ENCODE measurements at places on chromosomes 5 and 9. TPM values are rescaled to one million over a fixed set of nuclear protein-coding genes. Genes with fewer than 3 reads are reported as not detected.

DNA sequence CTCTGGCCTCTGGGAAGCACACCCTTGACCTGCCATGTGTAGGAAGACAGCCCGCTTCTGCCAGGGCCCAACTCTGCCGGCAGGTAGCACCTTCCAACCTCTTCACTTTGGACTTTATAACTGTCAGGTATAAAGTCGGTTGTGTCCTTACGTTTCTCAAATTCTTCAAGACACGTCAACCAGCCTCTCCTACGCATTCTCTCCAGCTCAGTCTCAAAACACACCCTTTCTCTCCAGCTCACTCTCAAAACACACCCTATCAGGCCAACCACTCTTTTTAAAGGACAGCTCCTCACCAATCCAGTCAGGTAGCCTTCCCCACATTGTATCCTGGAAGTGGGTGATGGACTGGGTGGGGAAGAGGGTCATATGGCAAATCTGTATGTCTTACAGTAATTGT lies 13.5 kb downstream of the FXN start:
- H3K27ac ChIP-seq: peak overlapping the region; percentile 9
- H3K4me1 ChIP-seq: peaks cover 12% of the 10 kb centered on the region
- peaks cover 8% of the 10 kb centered on the region for H3K36me3 ChIP-seq
- no peak overlapping the region for H3K4me3 ChIP-seq
- H3K27me3 ChIP-seq: no peaks in the 10 kb centered on the region
- DNase-seq: no peak

Gene KIF27
- total RNA-seq: 2.0 TPM

- no peak overlapping the region for H3K4me3 ChIP-seq
- peaks cover 6% of the 10 kb centered on the region for H3K27me3 ChIP-seq
- H3K36me3 ChIP-seq: no peaks in the 10 kb centered on the region
- H3K27ac ChIP-seq: no peak overlapping the region
Observed at GRCh38 chr5:98606961-98607360, 166.5 kb upstream of the RGMB start.

GRCh38 chr5:20832204-20833080 lies 844.4 kb upstream of the CDH18 start:
- H3K4me3 ChIP-seq: no peak overlapping the region
- peaks cover 5% of the 10 kb centered on the region for H3K27me3 ChIP-seq
- peaks cover 7% of the 10 kb centered on the region for H3K4me1 ChIP-seq
- H3K36me3 ChIP-seq: no peaks in the 10 kb centered on the region
- no peak overlapping the region for H3K27ac ChIP-seq

DNA sequence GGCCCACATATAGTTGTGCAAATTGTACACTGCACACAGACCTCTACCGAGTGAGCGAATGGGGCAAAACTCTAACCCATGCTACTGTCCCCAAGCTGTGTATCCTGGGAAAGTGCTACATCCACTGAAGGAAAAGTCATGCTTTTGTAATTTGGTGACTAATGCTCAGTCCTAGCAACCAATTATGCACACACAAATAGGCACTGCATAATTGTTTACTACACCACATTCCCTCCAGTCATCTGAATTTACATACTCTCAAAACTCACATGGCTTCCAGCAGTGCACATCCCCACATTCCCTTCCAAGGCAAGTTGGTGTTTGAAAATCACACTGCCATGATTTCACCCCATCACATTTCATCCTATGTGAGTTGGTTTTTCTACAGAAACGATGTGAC lies 125.9 kb upstream of the OSMR start:
- no peak overlapping the region for H3K27ac ChIP-seq
- peaks cover 6% of the 10 kb centered on the region for H3K27me3 ChIP-seq
- no peaks in the 10 kb centered on the region for H3K36me3 ChIP-seq
- no peak for DNase-seq

GRCh38 chr5:174397206-174397605 lies 327.2 kb upstream of the MSX2 start:
- peaks cover 11% of the 10 kb centered on the region for H3K27me3 ChIP-seq
- no peak for DNase-seq
- no peak overlapping the region for H3K27ac ChIP-seq
- H3K36me3 ChIP-seq: no peaks in the 10 kb centered on the region
- H3K4me1 ChIP-seq: no peaks in the 10 kb centered on the region

DNA sequence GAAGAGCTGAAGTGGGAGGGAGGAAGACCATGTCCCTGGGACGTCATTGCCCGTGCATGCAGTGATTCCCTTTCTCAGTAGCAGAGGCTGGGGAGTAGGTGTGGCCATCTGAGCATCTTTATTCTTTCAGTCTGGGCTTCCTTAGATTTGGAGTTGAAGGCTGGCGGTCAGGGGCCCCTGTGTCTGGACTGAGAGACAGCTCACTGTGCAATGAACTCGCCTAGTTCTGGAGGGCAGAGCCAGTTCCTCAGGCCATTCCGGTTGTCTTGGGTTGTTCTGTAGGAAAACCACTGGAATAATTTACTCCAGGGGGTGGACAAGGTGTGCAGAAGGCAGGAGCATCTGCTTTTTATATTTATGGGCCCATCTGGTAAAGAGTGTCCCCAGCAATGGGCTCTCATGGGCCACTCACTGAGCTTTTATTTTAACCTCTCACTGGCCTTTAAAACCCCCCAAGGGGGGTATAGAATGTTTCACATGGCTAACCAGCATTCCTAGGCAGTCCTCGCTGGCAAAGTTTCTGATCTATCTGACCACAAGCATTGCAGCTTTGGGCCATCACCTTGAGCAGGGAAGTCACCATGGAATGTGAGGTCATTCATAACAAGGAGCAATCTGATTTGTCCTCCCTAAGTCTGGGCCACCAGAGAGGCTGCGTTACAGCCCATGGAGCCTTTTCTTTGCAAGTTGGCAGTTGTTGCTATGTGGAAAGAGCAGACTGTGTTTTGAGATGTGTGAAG lies 9.2 kb downstream of the STC2 start:
- peaks cover 2% of the 10 kb centered on the region for H3K4me1 ChIP-seq
- no peak for DNase-seq
- H3K27ac ChIP-seq: no peak overlapping the region

DNA sequence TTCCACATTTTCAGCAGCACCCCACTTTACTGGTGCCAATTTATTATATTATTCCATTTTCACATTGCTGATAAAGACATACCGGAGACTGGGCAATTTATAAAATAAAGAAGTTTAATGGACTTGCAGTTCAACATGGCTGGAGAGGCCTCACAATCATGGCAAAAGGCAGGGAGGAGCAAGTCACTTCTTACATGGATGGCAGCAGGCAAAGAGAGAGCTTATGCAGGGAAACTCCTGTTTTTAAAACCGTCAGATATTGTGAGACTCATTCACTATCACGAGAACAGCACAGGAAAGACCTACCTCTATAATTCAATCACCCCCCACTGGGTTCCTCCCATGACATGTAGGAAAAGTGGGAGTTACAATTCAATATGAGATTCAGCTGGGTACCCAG lies 641.8 kb upstream of the MEF2C start:
- H3K4me1 ChIP-seq: no peaks in the 10 kb centered on the region
- H3K27ac ChIP-seq: no peak overlapping the region
- DNase-seq: no peak

- H3K4me1 ChIP-seq: no peaks in the 10 kb centered on the region
- H3K27ac ChIP-seq: no peak overlapping the region
- no peaks in the 10 kb centered on the region for H3K36me3 ChIP-seq
Observed at GRCh38 chr5:19855031-19855430, 133.0 kb downstream of the CDH18 start.

DNA sequence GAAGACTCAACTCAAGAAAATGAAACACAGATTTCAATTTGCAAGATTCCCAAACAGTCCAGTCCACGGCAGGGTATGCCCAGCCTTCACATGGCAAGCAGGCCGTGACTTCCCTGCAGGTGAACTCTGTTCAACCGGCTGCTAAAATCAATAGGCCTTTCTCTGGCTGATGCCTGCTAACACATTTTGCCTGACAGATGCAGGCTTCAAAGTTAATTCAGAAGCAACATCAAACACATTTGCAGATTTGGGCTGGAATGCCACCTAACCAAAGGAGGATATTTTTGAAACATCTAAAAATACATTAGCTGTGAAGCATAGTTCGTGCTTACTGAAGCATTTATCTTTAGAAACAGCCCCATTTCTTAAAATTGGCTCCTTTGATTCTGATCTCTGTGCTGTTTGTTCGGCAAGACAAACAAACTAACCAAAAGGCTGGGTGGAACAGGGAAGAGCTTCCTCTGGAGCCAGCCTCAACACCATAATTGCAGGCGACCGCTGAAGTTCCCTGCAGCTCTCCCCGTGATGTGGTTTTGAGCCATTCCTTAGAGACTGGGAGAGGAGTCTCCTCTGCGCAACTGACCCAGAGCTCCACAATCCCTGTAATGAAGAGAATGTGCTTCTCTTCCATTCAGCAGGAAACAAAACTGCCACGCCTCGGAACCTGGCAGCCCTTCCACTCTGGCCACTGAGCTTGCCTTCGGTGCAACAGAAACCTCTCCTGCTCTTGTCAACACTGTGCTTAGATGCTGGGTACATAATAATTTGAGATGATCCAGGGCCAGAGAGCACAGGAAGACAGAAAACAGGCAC lies 126.5 kb downstream of the MYO10 start:
- peaks cover 11% of the 10 kb centered on the region for H3K27me3 ChIP-seq
- H3K27ac ChIP-seq: no peak overlapping the region
- H3K4me1 ChIP-seq: peaks cover 6% of the 10 kb centered on the region
- no peak for DNase-seq

Gene NDOR1
- total RNA-seq: 37.6 TPM

- no peak overlapping the region for H3K27ac ChIP-seq
- no peaks in the 10 kb centered on the region for H3K4me1 ChIP-seq
- H3K4me3 ChIP-seq: no peak overlapping the region
- DNase-seq: no peak
Observed at GRCh38 chr5:10662661-10663488, 98.2 kb downstream of the DAP start.

GRCh38 chr5:119393746-119394145 lies 37.9 kb downstream of the TNFAIP8 start:
- H3K27ac ChIP-seq: peak overlapping the region; percentile 95
- no peaks in the 10 kb centered on the region for H3K27me3 ChIP-seq
- DNase-seq: no peak
- peak overlapping the region; percentile 63 for H3K4me3 ChIP-seq
- peaks cover 82% of the 10 kb centered on the region for H3K4me1 ChIP-seq

DNA sequence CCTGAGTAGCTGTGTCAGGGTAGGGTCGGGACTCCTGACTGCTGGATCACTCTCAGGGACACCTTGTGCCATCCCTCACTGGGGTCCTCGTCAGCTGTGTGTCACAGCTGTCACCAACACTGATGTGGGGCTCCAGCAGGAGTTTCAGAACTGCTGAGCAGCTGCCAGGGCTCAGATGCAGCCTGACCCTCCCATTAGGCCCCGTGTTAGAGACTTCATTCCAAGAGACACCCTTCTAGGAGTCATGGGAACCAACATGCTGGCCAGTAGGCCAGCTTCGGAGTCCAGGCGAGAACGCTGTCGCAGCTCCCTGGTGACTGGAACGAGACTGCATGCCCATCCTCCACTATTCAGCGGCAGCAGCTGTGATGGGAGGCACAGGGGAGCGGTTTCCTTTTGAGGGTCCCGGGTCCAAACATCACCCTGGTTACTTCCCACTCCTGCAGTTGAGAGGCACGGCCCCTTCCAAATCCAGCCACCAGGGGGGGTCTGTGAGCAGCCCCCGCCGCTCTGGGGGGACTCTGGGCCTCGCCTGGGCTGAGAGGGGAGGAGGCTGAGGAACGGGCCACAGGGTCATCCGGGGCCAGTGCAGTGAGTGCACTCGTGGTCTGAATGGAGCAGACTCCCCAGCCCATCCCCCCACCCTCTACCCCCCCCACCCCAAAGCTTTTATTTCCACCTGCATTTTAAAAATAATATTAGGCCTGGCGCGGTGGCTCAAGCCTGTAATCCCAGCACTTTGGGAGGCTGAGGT lies 12.6 kb upstream of the TCF7 start:
- no peaks in the 10 kb centered on the region for H3K27me3 ChIP-seq
- peaks cover 86% of the 10 kb centered on the region for H3K4me1 ChIP-seq
- DNase-seq: peak; percentile 80
- no peaks in the 10 kb centered on the region for H3K36me3 ChIP-seq
- H3K27ac ChIP-seq: no peak overlapping the region

DNA sequence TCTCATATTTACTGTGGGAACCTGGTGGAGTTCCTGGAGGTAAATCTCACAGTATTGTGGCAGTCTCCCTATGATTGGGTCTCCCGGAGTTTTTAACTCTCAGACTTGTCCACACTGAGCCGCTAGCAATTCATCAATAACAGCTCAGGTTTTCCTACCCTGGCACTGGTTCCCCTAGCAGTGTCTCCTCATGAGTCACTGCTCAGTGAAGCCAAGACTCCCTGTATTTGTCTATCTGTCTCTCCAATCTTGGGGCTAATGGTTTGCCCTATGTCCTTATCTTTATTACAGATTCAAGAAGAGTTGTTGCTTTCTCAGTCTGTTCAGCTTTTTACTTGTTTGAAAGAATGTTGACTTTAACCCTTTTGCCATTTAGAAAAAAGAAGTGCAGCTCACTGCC lies 176.7 kb upstream of the FGF10 start:
- no peaks in the 10 kb centered on the region for H3K4me1 ChIP-seq
- H3K4me3 ChIP-seq: no peak overlapping the region
- no peak for DNase-seq
- H3K36me3 ChIP-seq: no peaks in the 10 kb centered on the region
- H3K27ac ChIP-seq: no peak overlapping the region
- H3K27me3 ChIP-seq: no peaks in the 10 kb centered on the region

All from activated naive CD8-positive, alpha-beta T cell treated with anti-CD3 and anti-CD28 coated beads for 36 hours (primary cell).